ENCODE measurements at places on chromosomes 2 and 18.

DNA sequence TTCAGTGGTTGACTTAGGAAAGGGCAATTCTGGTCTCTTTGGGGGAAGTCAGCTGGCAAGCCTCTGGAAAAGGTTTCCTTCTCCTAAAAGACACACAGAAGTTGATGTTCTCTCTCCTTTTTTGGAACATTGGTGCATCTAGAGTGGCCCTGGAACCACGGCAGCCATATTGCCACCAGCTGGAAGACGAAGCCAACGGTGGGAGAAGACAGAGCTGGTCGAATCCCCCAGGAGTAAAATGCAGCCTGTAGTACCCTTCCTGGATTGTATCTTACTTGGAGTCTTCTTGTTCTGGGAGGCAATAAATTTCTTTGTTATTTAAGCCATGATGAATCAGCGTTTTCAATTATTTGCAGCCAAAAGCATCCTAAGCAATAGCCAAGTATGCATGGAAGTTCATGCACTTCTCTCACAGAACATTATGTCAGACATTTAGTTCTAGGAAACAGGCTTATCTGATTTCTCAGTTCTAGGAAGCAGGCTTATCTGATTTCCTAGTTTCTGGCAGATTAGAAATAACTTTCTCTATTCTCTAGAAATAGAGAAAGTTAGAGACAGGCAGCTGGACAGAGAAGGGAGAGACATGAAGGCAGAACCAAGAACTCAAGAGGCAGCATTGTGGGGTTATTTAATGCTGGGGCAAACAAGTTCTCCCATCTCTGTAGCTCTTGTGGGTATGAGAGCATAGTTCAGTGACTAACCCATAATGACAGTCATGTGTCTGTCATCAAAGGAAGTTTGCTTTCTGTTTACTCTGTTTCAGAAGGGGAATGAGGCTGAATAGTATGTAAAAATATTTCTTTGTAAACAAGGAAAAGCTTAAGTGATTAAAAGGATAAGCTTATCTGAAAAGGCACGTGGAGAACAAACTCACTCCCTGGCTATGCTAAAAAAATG lies 40.5 kb upstream of the NABP1 start:
- no peak for DNase-seq

- peak; percentile 18 for DNase-seq
Measured at GRCh38 chr2:234500394-234501006, 3.6 kb upstream of the ARL4C start.

GRCh38 chr2:26630235-26630634 lies 10.9 kb downstream of the CIB4 start:
- no peak for DNase-seq

GRCh38 chr18:47999801-48000248 lies 69.4 kb upstream of the SMAD2 start:
- no peak for DNase-seq

- no peak for DNase-seq
Measured at GRCh38 chr2:23526835-23527790, 142.1 kb downstream of the KLHL29 start.

- DNase-seq = no peak
Measured at GRCh38 chr2:232957657-232958090, 55.4 kb downstream of the NGEF start.

DNA sequence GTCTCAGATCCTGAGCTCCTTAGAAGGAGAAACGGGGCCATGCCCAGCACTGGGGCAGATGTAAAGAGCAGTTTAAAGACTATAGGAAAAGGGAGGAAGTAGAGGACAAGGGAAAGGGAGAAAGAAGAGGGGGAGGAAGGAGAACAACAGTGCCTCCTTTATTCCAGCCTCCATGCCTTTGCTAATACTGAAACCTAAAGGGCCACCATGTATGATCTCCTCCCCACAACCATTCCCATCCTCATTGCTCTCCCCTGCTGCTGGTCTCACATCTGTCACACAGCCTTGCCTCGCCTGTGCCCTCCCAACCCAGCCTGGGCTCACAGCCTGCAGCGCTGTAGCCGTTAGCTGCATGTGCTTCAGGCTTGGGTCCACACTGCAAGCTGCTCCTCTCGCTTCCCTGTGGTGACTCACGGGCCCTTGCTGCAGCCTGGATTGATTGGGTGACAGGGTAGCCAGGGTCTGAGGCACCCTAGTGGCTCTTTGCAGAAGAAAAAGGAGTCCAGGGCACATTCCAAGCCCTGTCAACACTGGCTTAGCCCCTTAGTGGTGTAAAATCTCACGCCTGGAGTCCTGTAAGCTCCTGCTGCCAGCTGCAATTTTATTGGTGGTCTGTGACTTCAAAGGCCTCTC lies 281.9 kb downstream of the SRBD1 start:
- DNase-seq = no peak

GRCh38 chr18:11167778-11168177 lies 18.4 kb upstream of the PIEZO2 start:
- no peak for DNase-seq

GRCh38 chr2:100006516-100006915 lies 135.9 kb downstream of the AFF3 start:
- DNase-seq = no peak

DNA sequence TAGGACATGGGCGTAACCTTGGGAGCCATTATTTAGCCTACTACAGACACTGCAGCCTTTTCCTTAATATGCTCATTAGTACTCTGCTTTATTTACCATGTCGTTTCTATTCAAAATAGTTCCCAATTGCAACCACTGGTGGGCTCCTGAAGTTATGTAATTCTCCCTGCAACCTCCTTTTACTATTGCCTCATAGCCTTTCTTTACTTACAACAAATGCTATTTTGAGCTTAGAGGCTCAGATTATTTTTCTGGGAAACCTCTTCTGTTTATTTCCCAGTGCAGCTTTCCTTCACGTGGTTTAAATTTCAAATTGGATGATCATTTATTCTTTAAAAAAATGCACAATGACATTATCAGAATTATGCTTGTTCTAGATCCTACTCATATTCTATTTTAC lies 492.3 kb upstream of the TMEFF2 start:
- no peak for DNase-seq

DNA sequence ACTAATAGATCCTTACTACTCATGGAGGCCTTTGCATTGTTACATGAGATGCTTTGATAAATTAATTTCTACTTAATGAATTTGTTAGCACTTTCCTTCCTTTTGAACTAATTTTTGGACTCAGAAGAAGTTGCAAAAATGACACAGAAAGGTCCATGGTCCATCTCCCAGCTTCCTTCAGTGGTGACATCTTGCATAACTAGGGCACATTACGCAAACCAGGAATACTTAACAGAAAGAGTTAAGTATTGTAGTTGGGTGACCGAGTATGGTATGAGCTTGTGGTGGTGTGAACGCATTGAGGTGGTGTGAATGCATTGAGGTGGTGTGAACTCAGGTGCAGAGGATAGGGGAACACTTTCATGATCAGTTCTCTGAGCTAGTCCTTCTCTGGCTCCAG lies 151.1 kb upstream of the TWIST2 start:
- no peak for DNase-seq

- no peak for DNase-seq
Measured at GRCh38 chr18:76486038-76486437, 9.0 kb downstream of the ZNF516 start.

DNA sequence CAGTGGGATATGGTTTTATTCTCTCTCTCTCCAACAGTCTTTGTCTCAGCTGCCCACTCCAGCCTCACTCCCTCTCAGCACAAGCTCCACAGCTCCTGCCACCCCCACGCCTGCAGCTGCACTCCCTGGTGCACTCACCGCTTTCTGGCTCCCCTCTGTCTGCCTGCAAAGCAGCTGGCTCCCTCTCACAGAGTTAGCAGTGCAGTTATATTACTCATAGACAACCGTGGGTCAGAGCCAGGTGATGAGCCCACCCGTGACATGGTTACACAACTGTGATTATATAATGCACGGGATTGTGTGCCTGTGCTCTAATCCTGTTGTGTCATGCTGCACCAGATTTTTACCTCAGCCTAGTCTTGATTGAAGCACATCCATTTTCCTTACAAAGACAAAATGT lies 276.9 kb upstream of the CHAC2 start:
- DNase-seq = peak; percentile 77

DNA sequence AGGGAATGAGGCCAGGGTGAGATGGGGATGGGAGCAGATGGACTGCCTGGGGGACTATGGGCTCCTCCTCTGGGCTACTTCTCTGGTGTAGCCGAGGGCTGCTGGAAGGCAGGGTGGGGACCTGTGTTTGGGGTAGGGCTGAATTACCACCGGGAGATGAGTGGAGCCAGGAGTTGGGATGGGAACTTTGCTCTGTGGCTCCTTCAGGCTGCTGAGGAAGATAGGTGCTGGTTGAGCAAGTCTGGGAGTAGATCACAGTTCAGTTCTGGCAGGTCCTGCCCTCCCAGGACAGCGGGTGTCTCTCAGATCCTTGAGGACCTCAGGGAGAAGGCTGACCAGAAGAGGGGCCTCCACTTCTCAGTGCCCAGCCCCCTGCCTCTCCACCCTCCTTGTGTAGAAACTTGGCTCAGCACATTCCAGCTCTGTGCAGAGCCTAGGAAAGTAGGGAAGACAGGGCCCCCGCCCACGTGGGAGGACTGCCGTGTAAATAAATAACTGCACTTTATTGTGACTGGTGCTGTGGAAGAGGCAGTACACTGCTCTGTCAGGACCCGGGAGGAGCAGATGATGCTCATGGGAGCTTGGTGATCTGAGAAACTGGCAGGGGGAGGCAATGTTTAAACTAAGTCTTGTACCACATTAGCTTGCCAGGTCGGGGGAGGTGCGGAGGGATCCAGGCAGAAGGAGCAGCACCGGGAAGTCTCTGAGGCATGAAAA lies 15.3 kb downstream of the TET3 start:
- peak; percentile 62 for DNase-seq

- DNase-seq = no peak
Measured at GRCh38 chr2:149819356-149819957, 231.9 kb upstream of the MMADHC start.

- no peak for DNase-seq
Measured at GRCh38 chr2:158217593-158217992, 115.9 kb downstream of the UPP2 start.

DNA sequence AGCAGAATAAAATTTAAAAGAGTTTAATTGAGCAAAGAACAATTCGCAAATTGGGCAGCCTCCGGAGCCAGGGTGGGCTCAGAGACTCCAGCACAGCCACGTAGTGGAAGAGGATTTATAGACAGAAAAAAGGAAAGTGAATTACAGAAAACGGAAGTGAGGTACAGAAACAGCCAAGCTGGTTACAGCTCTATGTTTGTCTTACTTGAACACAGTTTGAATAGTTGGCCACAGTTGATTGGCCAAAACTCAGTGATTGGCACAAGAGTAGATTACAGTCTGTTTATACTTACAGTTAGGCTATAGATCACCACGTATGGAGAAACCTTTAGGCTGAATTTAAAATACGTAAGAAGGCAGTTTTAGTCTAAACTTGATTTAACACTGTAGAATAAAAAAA lies 78.8 kb upstream of the NEDD4L start:
- no peak for DNase-seq

- DNase-seq = no peak
Measured at GRCh38 chr2:53475321-53475720, 292.3 kb upstream of the CHAC2 start.

DNA sequence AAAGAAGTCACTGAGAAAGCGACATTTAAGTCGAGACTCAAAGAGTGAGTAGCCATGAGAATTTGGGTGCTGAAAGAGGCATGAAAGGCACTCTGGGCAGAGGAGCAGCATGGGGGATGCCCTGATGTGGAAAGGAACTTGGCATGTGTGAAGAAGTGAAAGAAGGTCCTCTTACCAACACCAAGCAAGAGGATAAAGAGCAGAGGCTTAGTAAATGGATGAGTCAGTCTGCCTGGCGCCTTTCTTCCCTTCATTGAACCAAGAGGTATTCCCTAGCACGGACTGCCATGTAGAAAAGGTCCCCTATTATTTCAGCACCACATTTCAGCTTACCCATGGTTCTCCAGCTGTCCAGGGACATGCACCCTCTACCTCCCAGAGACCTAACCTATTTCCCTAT lies 221.1 kb upstream of the NRP2 start:
- DNase-seq = no peak

DNA sequence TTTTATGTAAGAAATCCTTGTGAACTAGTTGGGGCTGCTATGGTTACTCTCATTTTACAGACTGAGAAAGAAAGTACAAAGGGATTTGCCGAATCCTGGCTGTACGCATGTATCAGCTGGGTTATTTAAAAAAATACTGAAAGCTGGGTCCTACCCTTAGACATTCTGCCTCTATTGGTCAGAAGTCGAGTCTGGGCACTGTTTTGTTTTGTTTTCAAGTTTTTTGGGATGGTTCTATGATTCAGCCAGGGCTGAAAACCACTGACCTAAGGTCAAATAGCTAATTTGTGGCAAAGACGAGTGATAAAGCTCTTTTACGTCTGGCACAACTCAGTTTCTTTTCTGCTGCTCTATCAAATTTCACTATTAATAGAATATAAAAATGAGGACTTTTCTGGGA lies 5.9 kb upstream of the SLC8A1 start:
- DNase-seq = no peak

DNA sequence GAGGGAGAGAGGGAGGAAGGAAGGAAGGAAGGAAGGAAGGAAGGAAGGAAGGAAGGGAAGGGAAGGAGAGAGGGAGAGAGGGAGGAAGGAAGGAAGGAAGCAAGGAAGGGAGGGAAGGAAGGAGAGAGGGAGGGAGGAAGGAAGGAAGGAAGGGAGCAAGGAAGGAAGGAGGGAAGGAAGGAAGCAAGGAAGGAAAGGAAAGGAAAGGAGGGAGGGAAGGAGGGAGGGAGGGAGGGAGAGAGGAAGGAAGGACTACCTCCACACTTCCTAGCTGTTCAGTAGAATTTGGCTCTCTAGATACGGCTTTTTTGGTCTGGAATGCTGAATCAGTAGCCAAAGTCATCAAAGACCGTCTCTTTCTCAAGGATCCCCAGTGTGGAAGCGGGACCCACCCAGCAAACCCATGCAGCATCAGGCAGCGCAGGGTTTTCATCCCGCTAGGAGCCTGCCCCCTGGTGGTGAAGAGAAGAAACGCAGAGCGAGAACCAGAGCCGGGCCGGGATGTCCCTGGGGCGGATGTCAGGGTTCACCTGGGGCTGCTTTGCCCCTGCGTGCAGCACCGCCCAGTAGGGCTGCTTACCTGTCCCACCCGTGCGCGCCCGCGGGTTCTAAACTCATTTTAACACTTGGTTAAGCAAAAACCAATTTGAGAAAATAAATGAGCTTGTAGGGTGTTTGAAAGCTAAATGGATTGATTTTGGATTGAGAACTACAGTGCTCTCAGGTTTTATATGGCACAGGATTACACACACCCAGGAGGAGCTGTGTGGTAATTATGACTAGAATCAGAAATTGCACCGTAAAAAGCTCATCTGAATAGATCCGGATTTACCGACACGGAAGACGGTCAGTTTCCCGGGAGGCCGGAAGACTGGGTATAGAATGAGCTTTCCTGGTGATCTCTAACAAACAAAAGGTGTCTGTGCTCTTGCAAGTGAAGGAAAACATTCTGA lies 48.1 kb upstream of the ARL4C start:
- DNase-seq = peak; percentile 31

GRCh38 chr2:54632733-54633692 lies 90.4 kb upstream of the EML6 start:
- DNase-seq = no peak

GRCh38 chr2:144451443-144451842 lies 68.5 kb downstream of the ZEB2 start:
- DNase-seq = no peak
